ENCODE measurements at places on chromosomes 11 and 22.

DNA sequence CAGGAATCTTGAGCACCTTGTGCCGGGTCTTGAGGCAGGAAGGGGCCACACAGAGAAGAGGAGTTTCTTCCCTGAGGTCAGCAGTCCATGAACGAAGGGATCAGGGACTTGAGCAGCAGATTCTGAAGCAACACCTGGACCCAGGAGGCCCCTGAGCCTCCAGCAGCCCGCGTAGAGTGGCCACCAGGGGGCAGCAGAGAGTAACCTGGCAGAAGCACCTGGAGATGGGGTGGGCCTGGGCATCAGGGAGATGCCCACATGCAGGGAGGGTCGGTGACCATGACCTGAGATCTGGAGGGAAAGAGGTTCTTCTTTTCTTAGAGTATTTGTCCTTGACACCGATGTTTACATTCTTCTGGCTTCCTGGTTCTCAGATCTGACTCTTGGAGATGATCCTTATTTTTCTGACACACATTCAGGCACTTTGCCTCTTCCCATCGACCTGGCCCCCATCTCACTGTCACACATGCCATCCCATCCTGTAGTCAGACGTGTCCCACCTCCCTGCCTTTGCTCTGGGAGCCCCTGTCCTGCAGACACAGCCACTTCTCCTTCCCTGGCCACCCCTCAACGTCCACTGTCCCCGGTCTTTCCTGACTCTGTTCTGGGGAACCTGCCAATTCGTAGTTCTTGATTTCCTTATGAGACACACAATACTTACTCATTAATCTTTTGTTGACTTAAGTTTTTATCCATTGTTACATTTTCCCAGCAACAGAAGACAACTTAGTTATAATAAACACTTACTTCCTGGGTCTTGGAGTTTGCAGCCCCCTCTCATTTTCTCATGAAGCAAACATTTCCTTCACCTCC is 66.5 kb downstream of the GGTLC2 start:
- DNase-seq: peak; percentile 18

DNA sequence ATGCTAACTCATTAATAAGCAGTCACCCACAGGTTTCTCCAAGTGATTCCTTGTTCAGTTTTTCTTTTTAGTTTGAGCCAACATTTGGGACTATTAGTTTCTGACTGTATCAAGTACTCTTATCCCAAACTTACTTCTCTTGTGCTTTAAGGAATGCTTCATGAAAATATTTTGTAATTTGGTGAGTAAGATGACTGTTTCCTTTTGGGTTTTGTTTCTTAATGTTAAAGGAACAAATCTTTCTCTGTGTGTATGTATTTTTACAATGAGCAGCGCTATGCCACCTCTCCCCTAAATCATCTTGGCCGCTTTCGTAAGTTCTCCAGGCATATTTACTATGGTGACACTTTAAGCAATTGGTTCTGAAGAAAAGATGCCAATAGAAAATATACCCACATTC is 72.4 kb downstream of the LDLRAD3 start:
- DNase-seq: no peak

DNA sequence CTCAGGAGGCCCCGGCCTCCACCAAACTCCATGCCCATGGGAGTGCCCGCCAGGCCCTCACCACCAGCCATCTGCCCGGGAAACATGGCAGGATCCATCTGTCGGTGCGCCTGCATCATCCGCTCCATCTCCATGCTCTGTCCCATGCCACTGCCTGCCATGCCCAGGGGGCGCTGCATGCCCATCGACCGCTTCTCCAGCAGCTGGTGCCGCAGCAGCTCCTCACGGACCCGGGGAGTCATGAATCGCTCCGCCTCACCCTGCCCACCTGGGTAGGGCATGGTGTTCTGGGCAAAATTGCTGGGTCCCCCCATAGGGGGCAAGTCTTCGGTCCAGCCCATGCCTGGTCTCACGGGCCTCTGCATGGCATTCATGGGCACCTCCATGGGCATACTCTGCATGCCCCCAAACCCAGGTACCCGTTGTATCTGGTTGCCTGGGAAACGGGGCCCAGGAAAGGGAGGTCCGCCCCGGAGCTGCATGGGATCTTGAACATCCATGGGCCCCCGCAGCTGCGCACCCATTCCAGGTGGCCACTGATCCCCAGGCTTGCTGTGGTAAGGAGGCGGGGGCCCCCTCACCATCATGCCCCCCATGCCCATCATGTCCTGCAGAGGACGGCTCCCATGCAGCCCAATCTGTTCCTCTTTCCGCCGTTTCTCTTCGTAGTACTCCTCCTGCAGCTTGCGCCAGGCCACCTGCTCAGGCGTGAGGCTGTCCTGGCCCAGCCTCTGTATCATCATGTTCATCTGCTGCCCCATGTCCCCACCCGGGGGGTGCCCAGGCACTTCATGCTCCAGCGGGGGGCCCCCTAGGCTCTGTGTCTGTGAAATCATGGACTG is 18.0 kb downstream of the CXCR5 start:
- no peak for DNase-seq

DNA sequence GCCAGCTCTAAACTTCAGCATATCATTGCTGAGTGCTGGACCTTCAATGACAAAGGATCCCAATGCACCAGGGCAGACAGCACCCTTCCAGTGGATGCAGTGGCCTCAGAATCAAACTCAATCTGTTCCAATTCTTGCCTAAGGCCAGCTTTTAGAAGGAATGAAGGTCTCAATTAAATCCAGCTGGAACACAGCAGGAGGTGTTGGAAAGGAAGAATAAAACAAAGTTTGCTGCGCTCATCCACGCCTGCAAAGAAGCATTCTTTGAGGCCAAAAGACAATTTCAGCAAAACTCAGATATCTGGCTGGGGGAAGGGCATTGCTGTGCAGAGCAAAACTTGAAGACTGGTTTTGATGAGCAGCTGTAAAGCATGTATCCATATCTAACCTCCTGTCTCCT is 120.7 kb downstream of the CCDC81 start:
- no peak for DNase-seq

- DNase-seq: no peak
Observed at GRCh38 chr22:38243007-38243765, 29.6 kb downstream of the TMEM184B start.

DNA sequence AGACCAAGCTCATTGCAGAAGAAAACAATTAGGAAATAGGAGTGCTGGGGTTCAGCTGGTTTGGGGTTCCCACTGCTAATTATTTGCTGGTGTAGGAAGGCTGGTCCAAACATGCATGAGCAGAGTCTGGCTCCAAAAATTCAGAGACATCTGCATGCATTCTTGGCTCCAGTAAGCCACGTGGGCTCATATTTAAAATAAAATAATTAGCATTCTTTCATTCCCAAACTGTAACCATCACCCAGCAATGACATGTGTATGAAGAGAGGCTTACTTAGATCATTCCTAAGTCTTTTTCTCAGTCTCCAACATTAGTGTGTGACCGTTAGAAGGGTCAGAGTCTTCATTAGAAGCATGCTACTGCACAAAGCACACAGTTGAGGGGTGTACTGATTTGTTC is 58.4 kb downstream of the EFCAB6 start:
- DNase-seq: no peak

- peak; percentile 36 for DNase-seq
Observed at GRCh38 chr11:102592634-102593581, 32.2 kb downstream of the MMP20 start.

DNA sequence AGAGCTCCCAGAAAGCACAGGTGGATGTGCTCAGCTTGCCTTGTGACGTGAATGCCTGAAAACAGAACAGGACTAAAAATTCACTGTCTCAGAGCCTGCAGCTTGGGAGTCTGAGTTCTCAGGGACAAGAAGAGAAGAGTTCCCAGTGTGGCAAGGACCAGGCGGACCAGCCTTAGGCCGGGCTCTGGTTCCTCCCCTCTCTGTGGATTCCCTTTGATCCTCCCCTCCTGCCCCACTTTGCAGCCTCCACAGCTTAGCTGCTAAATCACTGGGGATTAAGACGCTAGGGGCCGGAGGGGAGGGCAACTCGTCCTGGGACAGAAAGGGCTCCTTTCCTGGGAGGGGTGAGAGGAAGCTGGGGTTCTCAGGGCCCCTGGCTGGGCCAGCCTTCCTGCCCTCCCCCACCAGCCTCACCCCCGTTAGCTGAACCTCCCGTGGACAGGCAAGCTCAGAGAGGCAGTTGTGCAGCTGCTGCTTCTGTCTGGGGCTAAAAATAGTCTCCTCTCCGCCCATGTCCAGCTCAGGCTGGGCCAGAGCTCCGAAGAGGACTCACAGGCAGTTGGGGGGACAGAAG is 29.9 kb upstream of the JAM3 start:
- DNase-seq: no peak

- DNase-seq: no peak
Observed at GRCh38 chr22:30626413-30626812, 9.2 kb upstream of the SLC35E4 start.

- no peak for DNase-seq
Observed at GRCh38 chr11:73318501-73319011, 10.5 kb downstream of the ARHGEF17 start.

DNA sequence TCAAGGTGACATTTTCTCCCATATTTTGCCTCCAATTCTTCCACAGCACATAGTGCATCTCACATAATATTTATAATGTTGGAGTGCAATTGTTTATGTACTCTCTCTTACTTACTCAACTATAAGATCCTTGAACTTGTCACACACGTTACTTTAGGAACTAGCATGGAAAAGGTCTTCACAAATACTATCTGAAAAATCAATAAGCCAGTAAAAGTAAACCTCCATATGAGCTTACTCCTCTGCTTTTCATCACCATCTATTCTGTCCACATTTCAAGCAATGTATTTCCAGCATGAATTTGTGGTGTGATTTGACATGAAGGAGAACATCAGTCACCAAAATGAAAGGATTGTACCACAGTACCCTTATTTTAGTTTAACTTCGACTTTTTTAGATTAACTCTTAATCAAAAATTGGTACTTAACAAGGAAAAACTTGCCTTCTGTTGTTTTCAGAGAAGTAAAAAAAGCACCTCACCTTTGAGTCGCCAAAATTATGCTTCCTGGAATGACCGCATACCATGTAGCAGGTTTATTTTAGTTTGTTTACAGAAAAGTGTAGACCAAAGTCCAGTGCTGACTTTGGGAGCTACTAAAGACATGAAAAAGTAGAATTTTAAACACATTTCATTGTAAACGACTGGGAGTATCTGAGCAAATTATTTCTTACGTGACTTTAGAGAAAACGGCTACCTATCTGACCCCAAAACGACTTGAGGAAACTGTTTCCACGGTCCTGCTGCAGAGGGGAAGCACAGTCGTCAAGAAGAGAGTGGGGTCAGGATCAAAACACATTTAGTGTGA is at the start of gene SLC22A9:
TSS of gene SLC22A9 (plus strand) at position 621 of the 806 bp plus-strand sequence. CDS start 272 bp downstream, outside the sequence.
- no peak for DNase-seq

GRCh38 chr11:73223998-73224730 is 6.1 kb downstream of the P2RY2 start:
- no peak for DNase-seq

- DNase-seq: no peak
Observed at GRCh38 chr11:70489276-70489675, 90.9 kb downstream of the CTTN start.

- no peak for DNase-seq
Observed at GRCh38 chr11:112290493-112290850, 29.8 kb upstream of the PLET1 start.

- peak; percentile 55 for DNase-seq
Observed at GRCh38 chr11:64251016-64251752, at the start of gene PLCB3. PLCB3 (plus strand) TSS chr11:64251530; CDS start chr11:64251650, 120 bp downstream.

- DNase-seq: peak; percentile 3
Observed at GRCh38 chr22:28670756-28671155, 8.9 kb downstream of the TTC28 start.

DNA sequence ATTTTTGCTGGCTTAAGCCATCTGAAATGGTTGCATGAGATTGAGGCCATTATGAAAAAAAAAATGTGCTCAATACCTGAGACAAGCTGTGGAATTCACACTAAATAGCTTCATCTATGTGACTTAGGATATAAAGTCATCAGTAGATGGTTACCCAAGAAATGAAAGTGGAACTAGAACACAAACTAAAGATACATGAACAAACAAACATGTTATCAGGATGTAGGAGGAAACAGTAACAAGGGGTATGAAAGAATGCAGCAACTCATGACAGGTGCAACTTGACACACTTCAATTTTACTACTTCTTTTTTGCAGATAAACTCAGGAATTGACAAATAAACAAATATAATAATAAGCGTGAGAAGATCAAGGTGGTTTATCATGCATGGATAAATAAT is 155.0 kb downstream of the WT1 start:
- no peak for DNase-seq

DNA sequence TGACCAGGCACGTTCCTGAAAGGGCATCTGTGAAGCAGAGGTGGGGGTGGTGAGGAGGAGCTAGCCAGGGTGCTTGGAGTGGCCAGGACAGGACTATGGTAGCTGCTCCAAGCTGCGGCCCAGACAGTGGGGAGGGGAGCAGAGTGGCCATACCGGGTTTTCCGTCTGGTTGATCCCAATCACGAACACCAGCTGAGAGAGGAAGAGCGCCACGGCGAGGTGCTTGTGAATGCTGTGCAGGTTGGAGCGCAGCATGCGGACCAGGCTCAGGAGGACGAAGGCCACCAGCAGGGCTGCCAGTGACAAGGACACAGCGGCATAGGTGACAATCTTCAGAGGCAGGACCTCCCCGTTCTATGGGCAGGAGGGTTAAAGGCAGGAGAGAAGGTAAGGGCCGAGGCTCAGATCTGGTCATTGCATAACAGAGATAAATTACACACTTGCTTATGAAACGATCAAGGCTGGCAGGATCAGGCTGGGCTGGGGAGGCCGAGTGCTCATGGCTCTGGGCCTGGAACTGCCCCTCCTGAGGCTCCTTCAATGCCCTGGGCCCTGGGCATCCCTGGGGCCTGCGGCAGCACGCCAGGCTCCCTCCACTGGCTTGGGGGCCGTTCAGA is 41.5 kb downstream of the TRMU start:
- no peak for DNase-seq

GRCh38 chr11:93143186-93143585 is 54.6 kb downstream of the SLC36A4 start:
- DNase-seq: peak; percentile 55

DNA sequence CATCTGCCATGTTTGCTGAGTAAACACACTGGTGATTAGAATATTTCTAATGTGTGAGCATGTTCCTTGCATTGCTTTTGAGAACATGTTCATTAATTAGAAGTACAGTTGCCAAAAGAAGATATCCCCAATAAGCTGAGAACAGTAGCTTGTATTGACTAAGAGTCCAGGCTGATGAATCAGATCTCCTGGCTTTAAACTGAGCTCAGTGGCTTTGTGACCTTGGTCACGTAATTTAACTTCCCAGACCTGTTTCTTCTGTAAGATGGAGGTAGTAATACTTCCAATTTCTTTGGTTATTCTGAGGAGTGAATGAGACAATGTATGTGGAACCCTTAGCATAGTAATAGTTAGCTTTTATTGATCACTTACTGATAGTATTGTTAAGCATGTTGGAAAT is 61.9 kb downstream of the CYB5R2 start:
- DNase-seq: no peak

GRCh38 chr11:71991494-71991893 is 7.2 kb upstream of the IL18BP start:
- DNase-seq: no peak

Measured in EL (cell line).